ENCODE measurements at places on chromosomes 1 and 21.

DNA sequence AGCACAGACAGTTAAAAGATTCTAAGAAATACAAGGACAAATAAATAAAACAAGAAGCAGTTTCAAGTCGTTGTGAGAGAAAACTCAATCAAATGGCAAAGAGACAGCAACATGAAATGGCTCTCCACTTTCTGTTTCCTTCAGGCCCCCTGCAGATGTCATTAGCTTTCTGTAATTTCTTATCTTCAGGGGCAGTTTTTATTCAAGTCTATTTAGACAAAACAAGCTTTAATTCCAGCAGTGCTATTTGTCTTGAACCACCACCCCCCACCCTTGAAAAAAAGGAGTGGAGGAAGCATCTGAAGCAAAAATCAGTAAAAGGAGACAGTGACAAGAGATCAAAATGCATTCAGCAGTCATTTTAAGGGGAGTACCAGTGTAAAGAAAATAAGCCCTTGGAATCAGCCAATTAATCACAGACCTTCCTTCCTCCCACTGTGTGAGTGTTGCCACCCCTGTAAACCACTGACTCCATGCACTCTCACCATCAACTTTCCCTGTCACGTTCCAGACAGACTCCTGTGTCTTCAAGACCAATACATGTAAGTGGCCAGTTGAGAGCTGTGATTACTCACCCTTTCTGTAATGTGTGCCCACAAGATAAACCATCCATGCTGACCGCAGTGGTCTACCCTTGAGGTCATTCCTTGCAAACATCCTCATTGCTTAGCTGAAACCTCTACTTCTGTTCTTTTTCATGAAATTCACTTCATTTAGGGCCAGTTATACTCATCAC lies 136.1 kb upstream of the HOOK1 start:
- no peak for DNase-seq

DNA sequence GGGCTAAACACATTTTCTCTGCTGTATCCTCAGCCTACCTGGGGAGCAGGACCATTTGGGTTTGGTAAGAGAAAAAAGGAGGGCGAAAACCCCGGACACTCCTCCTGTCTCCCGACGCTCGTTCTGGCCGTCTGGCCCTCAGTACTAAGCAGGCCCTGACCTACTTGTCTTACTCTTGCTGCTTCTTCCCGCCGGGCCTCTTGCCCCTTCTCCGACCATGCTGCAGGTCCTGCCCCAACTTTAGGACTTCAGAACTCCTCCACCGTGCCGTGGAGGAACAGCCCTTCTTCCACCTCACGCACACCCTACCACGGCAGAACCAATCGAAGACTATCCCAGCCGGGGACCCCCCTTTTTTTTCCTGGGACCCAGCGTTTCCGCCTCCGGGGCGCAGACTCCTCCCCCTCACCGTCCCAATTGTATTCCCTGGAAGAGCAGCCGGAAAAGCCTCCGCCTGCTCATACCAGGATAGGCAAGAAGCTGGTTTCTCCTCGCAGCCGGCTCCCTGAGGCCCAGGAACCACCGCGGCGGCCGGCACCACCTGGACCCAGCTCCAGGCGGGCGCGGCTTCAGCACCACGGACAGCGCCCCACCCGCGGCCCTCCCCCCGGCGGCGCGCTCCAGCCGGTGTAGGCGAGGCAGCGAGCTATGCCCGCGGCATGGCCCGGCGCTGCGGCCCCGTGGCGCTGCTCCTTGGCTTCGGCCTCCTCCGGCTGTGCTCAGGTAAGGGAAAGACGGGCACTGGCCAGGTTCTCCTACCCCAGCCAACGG lies at the start of gene CHRNB2:
Gene CHRNB2 (plus strand): TSS at position 393 of the 771 bp plus-strand sequence. CDS start 267 bp downstream, at position 660.
- DNase-seq, result peak; percentile 81

DNA sequence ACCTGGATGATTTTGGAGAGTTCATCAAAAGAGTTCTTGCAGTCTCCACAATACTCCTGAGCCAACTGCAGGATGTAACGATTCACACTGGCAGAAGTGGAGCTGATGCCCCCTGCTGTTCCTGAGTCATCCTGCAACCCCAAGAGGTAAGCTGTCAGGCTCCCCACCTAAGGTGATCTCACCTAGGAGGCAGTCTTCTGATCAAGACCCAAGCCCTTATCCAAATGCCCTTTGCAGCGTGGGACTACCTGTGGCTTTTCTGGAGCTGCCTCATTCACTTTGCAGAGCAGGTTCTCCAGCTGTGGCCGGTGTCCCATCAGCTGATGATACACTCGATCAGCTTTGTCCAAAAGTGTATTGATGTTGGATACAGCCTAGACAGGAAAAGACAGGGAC lies 96.4 kb downstream of the UBR4 start:
- DNase-seq, result no peak

GRCh38 chr21:41170442-41170841 lies 2.5 kb downstream of the BACE2 start:
- DNase-seq, result no peak

- DNase-seq, result no peak
Observed at GRCh38 chr1:188584119-188584518, 1755.4 kb downstream of the PLA2G4A start.

GRCh38 chr1:101437800-101438199 lies 201.0 kb downstream of the S1PR1 start:
- no peak for DNase-seq

- no peak for DNase-seq
Observed at GRCh38 chr1:108072212-108072611, 107.2 kb upstream of the VAV3 start.

DNA sequence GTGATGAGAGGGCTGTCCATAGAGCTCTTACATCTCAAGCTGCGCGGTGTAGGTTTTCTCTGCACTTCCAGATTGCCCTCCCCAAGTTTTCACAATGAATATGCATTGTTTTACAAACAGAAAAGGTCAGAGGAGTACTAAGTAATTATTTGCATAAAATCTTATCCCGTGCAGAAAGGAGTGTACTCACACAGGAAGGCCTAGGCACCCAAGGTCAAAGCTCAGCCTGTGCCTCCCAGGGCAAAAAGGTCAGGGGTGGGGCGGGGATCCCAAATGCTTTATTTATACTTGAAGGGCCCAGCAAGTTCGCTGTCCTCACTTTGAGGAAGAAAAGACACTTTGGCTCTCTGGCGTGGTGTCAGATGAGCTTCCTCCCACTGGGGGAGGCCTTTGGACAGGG lies 10.3 kb upstream of the KCNE1 start:
- DNase-seq, result no peak

DNA sequence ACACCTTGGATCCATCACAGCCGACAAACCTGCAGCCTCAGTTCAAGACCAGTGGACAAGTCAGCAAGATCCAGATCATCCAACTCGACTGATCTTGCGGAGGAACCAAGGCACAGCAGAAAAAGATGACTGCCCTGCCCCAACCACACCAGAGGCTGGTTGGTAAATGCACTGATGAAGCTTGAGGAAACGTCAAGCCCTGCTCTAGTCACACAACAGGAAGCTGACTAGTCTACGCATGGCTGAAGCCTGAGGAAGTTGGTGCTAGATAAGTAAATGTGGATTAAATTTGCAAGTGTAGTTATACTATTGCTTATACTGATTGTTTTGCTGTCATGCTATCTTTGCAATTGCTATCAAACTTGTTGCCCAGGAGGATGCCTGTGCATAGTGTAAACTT lies 89.0 kb downstream of the LIPI start:
- DNase-seq, result no peak

GRCh38 chr1:12761781-12762180 lies 11.8 kb upstream of the PRAMEF12 start:
- no peak for DNase-seq

- no peak for DNase-seq
Observed at GRCh38 chr1:64679177-64679576, 65.7 kb upstream of the RAVER2 start.

DNA sequence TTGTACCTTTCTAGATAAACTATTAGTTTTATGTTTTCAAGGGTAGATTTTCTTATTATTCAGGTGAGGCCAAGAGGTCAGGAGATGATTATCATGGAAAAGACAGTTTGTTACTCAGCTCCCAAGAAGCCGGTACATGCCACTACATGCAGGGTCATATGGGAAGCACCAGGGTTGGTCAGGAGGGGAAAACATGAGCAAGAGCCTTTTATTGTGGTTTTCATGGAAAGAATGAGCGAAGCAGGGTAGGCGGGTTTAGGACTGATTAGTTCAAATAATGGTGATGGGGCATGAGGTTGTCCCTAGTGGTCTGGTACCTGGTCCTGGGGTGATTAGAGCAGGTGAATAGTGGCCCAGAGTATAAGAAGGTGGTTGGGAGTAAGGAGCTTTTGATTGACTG lies 189.9 kb downstream of the APP start:
- DNase-seq, result no peak

DNA sequence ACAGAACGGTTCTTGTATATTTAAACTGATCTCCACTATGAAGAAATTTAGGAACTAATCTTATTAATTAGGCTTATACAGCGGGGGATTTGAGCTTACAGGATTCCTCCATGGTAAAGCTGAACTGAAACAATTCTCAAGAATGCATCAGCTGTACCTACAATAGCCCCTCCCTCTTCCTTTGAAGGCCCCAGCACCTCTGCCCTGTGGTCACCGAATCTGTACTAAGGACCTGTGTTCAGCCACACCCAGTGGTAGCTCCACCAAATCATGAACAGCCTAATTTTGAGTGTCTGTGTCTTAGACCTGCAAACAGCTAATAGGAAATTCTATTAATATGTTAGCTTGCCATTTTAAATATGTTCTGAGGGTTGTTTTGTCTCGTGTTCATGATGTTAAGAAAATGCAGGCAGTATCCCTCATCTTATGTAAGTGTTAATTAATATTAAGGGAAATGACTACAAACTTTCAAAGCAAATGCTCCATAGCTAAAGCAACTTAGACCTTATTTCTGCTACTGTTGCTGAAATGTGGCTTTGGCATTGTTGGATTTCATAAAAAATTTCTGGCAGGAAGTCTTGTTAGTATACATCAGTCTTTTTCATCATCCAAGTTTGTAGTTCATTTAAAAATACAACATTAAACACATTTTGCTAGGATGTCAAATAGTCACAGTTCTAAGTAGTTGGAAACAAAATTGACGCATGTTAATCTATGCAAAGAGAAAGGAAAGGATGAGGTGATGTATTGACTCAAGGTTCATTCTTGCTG lies 147.2 kb downstream of the NR5A2 start:
- DNase-seq, result no peak

- no peak for DNase-seq
Observed at GRCh38 chr1:41427122-41427913, 57.2 kb downstream of the EDN2 start.

DNA sequence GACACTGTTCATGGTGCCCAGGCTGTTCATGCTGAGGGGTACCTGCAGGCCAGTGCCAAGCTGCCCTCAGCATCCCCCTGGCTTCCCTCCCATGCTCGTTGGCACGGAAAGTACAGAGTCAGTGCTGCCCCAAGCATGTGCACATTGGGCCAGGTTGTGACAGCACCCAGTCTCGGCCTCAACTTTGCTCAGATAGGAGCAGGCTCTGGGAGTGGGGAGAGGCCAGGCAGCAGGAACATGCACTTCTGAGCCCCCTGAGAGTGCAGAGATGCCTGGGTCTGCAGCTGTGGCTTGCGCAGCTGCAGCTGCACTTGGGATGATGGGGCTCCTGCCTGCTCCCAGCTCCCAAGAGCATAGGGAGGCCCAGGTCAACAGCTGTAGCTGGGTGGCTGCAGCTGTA lies 966.4 kb upstream of the NCAM2 start:
- no peak for DNase-seq

GRCh38 chr1:156750711-156751450 lies 594 bp downstream of the HDGF start:
- DNase-seq, result no peak

- no peak for DNase-seq
Observed at GRCh38 chr1:115837740-115838421, 3.0 kb downstream of the NHLH2 start.

DNA sequence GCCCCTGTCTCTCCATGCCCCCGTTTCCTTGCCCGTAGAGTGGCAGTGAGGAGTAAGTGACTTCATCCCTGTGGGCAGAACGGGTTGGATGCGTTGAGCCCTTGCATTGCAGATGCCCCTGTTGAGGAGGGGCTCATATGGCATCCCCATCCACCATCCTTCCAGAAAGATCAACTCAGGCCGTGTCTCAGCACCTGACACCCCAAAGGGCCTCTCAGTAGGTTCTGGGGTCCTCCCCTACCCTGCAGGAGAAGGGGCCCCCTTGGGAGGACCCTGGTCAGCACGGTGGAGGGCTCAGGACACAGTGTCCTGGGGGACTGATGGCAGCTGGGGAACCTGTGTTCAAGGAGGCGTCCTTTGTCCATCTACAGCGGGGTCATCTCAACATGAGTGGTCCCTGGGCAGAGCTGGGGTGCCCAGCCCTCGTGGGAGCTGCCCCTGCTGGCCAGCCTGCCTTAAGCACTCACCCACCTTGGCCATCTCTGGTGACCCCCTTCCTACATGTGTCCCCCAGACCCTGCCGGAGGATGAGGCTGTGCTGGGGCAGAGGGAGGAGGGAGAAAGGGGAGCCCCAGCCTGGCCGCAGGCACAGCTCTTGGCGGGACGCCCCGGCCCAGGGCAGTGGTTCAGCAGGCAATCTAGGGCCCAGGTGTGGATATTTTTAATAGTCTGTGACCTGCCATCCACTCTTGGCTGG lies 48.2 kb upstream of the ACTRT2 start:
- DNase-seq, result no peak

DNA sequence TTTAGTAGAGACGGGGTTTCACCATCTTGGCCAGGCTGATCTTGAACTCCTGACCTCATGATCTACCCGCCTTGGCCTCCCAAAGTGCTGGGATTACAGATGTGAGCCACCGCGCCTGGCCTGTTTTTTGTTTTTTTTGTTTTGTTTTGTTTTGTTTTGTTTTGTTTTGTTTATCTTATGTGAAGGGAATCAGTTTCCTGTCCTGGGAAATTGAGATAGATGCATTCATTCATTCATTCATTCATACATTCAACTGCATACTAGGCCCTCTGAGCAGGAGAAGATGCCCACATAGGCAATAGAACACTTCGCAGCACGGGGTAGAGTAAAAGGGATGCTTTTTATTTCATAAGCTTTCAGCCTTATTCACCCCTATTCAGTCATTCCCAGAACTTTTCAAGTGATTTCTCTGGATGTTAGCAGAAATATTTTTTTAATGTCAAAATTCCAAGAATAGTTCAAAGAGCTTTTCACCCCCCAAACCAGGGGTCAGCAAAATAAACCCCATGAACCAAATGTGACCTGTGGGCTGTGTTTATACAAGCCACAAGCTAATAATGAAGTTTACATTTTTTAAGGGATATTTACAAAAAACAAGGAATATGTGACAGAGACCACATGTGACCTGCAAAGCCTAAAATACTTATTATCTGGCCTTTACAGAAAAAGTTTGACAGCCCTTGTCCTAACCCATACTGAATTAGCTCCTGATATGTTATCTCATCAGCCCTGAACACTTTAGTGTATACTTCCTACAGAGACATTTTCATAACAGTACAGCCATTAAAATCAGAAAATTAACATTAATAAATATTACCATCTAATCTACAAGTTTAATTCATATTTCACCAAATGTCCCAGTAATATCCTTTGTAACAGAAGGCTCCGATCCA lies 127.1 kb downstream of the MAST2 start:
- DNase-seq, result no peak

DNA sequence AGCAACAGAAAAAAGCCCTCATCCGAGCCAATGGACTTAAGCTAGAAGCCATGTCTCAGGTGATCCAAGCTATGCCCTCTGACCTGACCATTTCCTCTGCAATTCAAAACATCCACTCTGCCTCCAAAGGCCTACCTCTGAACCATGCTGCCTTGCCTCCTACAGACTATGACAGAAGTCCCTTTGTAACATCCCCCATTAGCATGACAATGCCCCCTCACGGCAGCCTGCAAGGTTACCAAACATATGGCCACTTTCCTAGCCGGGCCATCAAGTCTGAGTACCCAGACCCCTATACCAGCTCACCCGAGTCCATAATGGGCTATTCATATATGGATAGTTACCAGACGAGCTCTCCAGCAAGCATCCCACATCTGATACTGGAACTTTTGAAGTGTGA lies 20.7 kb downstream of the NR5A2 start:
- no peak for DNase-seq

- no peak for DNase-seq
Observed at GRCh38 chr1:78092643-78093042, 46.9 kb downstream of the GIPC2 start.

Measured in NCI-H187 treated with DMSO at 0.1 percent for 48 hours (cell line).